ENCODE measurements at places on chromosomes 6 and 20.

GRCh38 chr20:36267605-36268381 is 31.5 kb downstream of the AAR2 start:
- DNase-seq = no peak

GRCh38 chr6:21740376-21741124 is 147.0 kb downstream of the SOX4 start:
- peak; percentile 27 for DNase-seq

DNA sequence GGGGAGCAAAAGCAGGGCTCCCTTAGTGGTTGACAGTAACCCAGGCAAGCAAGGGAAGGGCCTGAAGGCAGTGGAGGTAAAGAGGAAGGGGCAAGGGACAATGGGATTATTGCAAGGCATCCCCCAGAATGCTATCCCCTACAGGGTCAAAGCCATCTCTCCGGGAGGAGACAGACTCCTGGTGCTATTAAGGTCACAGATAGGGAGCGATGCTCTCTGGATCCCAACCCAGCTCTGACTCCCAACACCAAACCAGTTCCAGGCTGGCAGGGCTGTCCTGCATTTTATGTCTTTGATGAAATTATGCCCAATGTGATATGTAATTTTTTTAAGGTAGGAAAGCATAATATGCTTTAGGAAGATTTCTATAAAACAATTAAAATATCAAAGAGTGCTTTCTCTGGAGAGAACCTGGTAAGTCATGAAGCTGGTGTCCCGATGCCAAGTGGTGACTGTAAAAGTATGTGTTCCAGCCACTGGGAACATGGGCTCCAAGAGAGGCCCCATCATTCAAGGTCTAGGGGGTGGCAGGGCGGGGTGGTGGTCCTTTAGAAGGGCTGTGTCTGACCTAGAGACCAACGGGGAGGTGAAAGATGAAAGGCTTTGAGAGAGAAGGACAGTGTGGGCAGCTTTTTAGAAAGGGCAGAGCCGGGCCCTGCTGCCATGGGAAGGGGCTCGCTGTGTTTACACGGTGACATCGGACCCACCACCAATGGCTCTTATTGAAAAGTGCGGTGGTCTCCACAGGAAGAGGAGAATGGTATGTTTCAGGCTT is 276.5 kb downstream of the CDC5L start:
- no peak for DNase-seq

- DNase-seq = no peak
These were observed 6.0 kb downstream of the FUCA2 start for GRCh38 chr6:143505537-143505936.

- DNase-seq = no peak
These were observed 19.9 kb downstream of the JARID2 start for GRCh38 chr6:15265787-15266186.

All from hepatic stellate cell (primary cell).